CD4-positive, alpha-beta T cell treated with Interleukin-17A for 4 hours (primary cell): ENCODE measurements at places on chromosomes 16 and 17.
A peak's percentile ranks its signal among the peaks of the same experiment; 100 is the strongest.

DNA sequence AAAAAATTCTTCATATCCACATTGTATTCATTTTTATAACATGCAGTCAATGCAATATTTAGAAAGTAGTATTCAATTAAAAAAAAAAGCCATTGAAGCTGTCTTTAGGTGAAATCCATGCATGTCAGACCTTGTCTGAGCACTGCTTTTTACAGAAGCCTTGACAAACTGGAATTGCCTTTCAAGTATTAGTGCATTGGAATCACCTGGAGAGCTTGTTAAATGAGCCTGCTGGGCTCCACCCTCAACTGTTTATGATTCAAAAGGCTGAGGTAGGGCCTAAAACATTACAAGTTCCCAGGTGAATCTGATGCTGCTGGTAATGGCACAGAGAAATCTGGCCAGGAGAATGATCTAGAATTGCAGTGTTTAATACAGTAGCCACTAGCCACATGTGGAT, 85.8 kb downstream of the HIC1 start:
- DNase-seq = no peak

- no peak for DNase-seq
These were observed 14.1 kb upstream of the DNAI2 start for GRCh38 chr17:74259667-74260524.

- no peak for DNase-seq
These were observed 7.4 kb downstream of the MAF start for GRCh38 chr16:79593074-79593531.

DNA sequence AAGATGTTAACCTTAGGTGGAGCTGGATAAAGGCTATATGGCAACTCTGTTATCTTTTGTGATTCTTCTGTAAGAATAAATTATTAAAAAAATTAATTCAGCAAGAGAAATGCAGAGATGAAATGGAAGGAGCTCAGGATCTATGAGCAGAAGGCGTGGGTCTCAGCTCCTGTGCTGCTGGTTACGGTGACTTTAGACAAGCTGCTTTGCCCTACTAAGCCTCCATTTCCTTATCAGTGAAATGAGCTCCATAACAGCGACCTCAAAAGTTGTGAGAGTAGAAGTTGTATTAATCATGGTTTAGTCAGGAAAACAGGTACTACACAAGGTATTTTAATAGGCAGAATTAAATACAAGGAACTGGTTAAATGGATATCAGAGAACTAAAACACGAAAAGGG, 48.2 kb upstream of the FOXJ1 start:
- DNase-seq = no peak

GRCh38 chr16:50252874-50253513, 13.4 kb upstream of the ADCY7 start:
- DNase-seq = no peak

DNA sequence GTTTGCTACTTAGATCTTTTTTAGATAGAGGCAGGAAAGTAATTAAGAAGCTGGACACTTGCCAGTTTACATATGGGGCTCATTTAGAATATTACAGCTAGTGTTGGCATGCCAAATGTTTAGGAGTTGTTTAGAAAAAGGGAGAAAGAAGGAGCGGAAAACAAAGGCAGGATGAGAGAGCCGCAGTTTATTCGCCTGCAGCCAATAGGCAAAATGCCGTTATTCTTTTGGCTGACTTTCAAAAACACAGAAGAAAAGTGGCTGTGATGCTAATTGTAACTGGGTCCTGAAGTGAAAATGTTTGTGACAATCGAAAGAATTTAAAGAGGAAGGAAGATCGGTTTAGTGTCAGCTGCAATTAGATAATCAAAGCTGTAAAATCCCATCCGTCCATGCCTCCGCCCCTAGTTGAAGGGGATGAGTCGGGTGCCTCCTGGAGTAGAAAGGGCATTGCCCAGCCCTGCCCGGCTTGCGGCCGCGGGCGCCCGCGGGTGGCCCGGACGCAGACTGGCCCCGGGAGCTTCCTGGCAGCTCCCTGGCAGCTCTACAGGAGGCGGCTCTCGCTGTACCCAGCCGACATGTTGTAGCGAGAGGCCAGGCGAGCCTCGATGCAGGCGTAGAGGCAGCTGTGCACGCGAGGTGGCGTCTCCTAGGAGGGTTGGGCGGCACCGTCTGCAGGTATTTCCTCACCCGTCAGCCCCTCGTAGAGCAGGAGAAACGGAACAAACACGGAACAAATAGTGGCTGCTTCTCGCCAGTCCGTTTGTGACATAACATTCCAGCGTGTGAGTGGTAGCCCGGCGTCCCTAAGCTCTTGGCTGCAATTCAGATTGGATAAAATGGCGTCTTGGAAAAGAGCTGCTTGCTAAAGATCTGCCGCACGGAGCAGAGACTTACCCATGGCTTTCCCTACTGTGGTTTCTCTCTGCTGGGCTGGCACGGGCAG, 82.2 kb downstream of the TNRC6C start:
- DNase-seq = peak; percentile 60

- DNase-seq = peak; percentile 41
These were observed 930 bp downstream of the SPNS2 start for GRCh38 chr17:4499431-4500190.

GRCh38 chr17:69122065-69122464, 19.6 kb downstream of the ABCA6 start:
- DNase-seq = no peak

- DNase-seq = no peak
These were observed 4.3 kb upstream of the ODAD4 start for GRCh38 chr17:41925991-41926590.

DNA sequence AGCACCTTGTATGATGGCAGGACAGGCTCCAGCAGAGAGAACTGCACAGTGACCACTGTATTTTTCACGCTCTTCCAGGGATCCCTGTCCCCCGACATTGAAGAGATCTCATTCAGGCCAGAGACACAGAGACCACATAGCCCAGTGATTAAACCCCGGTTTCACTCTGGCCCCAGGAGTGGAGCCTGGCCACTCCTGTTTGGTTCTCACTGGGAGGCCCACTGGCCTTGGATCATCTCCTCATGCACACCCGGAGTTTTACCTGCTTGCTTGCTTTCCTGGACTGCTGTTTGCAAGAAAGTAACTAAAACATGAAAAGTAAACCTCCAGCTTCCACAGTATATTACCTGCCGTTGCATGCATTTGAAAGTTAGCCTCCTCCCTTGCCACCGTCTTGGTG, 13.2 kb upstream of the CLEC18C start:
- DNase-seq = peak; percentile 1

GRCh38 chr17:21275579-21276263, 8.8 kb upstream of the MAP2K3 start:
- DNase-seq = peak; percentile 98
